T-helper 9 cell (primary cell): ENCODE measurements at places on chromosomes 2 and 18.

GRCh38 chr2:134917888-134918525 is 615 bp upstream of the CCNT2 start:
- peak; percentile 77 for DNase-seq

DNA sequence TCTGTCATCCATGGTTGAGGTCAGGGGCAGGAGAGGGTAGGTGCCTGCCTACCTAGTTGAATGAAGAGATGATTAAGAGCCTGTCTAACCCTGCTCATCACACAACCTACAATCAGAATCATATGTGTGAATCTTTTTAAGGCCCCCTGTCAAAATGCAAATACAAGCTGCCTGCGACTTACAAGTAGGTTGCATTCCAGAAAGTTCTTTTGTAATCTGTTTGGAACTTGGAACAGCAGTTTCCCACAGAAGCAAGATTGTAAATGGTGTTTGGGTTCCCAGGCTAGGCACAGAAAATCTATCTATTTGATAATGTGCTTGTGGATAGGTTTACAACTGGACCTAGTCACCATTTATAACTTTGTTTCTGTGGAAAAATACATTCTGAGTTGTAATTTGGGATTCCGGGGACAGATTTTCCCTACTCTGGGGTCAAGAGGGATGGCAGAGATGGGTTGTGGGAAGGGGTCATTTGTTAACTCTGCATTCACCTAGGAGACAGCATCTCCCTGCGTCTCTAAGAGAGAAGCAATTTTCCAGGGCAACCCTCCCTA is 4.4 kb downstream of the LIPG start:
- DNase-seq: no peak

DNA sequence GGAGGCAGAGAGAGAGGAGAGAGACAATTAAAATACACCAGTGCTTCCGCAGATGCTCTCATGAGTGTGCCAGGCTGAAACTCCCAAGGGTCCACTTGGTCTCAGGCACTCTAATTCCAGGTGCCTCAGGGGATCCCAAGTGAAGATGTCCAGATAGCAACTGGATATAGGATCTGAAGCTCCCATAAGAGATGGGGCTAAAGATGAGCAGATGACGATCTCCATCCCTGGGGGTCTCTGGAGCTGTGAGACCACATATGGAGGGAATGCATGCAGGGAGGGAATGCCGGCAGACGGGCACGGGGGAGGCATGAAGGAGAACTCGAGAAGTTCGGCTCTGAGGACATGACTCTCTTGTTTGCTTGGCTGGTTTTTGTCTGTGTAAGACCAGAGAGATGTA is 223.7 kb upstream of the RAB6C start:
- no peak for DNase-seq

GRCh38 chr2:65153515-65153914 is 23.6 kb upstream of the RAB1A start:
- no peak for DNase-seq

GRCh38 chr2:69669666-69670065 is 26.1 kb upstream of the AAK1 start:
- no peak for DNase-seq

DNA sequence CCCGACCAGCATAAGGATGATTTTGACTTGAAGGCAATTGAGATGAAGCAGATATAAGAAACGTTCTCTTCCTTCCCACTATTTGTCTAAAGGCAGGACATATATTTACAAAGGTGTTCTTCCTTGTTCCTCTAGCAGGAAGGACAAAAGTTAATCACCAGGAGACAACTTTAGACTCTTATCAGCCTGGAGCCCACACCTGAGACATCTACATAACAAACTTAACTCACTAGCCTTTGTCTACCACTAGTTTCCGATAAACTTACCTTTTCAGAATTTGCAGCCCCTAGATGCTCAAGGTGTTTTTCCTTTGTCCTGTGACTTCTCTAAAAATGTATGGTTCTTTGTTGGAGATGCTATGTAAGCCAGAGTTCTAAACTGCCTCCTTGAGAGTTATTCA is 1047.8 kb upstream of the NXPH2 start:
- DNase-seq: no peak

GRCh38 chr2:239601201-239601851 is 200.5 kb upstream of the HDAC4 start:
- no peak for DNase-seq

- no peak for DNase-seq
Measured at GRCh38 chr2:204175552-204176271, 239.1 kb downstream of the ICOS start.

DNA sequence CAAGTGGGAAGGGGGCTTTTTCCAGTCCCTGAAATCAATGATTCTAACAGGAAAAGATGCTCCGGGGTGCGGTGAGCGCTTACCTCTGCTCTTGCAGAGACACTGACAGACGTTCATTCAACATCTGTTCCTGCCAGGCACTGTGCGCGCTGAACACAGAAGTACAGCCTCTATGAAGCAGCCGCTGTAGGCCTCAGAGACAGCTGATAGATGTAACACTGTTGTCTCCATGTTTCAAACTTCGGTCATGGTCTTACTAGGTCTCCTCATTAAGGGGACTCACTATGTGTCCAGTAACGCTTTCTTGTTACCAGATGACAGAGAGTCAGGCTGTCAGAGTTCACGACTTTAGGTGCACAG is 649 bp upstream of the CLIP4 start:
- no peak for DNase-seq

DNA sequence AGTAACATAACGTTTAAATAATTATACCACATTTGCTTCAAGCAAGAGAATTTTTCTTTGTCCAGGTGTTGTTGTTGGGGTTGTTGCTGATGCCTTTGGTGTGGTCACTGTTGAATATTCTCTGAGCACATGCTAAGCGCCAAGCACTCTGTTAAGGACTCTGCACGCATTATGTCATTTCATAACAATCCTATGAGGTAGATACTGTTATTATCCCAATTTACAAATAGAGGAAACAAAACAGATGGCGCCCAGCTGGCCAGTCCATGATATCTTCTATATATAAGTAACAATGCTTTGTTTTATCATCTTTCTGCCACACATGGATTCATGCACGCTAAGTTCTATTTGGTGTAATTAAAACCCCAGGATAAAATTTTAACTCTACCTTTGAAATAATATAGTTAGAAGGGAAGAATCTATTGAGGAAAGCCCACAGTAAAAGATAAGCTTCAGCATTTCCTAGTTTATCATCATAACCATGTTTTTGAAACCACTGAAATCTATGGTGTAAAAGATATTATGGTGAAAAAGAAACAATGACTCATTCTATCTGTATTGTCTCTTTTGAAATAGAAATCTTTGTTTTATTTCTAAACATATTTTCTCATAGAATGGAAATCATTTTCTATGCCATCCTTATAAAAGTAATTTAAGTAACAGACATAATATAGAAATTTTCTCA is 199.7 kb downstream of the PID1 start:
- DNase-seq: no peak

GRCh38 chr2:41851554-41851953 is 196.3 kb upstream of the PKDCC start:
- no peak for DNase-seq

DNA sequence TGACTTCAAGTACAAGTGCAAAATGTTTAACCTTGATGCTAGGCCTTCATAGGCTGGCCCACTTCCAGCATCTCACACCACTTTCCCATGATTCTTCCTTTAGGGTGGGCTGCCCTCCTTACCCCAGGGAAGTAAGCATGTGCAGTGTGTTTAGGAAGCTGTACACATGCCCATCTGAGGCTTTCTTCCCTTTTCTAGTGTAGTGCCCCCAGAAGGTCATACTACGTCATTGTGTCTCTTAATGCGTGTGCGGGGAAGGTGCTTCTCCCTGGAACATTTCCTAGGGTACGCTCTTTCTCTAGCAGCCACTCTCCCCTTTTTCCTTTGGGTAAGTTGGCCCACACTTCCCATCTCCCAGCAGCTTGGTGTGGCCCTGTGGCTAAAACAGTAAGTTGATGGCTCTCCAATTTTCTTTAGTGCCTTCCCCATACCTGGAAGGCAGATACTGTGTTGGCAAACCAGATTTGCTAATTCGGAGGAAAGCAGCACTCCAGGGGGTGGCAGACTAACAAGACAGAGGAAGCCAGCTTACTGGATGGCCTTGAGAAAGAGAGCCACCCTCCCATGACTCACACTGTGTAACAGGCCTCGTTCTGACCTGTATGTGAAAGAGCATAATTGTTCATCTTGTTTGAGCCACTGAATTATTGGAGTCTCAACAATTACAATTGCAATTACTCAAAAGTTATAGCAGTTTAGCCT is 1.1 kb upstream of the SULT6B1 start:
- DNase-seq: no peak
